Upper lobe of right lung (tissue), 1 donor: ENCODE measurements at places on chromosomes 16 and 17. TPM values are rescaled to one million over a fixed set of nuclear protein-coding genes. Genes with fewer than 3 reads are reported as not detected.

DNA sequence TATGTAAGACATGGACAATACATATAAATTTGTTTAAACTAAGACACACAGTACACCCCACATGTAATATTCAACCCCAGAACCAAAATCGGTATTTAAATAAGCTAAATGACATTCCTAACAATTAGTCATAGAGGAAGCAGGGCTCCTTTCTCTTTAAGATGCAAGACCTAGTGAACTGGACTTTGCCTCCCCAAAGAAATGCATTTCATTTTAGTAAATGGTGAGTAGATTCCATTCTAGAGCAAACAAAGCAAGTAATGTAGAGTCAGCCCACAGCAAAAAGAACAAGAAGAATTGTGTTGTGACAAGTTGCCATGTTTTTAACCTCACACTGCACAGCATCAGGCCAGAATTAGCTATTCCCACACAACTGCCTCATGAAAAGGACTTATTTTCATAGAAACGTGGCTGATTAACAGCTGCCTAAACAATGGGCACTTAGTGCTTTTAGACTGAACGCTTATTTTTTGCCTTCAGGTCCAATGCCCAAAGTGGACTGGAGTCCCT is 14.4 kb downstream of the DNAJC7 start:
- H3K36me3 ChIP-seq = peaks cover 57% of the 10 kb centered on the region
- no peaks in the 10 kb centered on the region for H3K27me3 ChIP-seq
- H3K27ac ChIP-seq = no peak overlapping the region
- H3K4me1 ChIP-seq = peaks cover 18% of the 10 kb centered on the region
- no peak overlapping the region for H3K4me3 ChIP-seq

GRCh38 chr17:81456091-81456490 is 56.5 kb downstream of the ACTG1 start:
- no peaks in the 10 kb centered on the region for H3K4me1 ChIP-seq
- H3K27me3 ChIP-seq = no peaks in the 10 kb centered on the region
- H3K27ac ChIP-seq = no peak overlapping the region
- H3K36me3 ChIP-seq = no peaks in the 10 kb centered on the region

- H3K27ac ChIP-seq = no peak overlapping the region
- no peak overlapping the region for H3K4me3 ChIP-seq
- no peak for DNase-seq
These were observed 391.6 kb upstream of the ASIC2 start for GRCh38 chr17:33684735-33685134.

DNA sequence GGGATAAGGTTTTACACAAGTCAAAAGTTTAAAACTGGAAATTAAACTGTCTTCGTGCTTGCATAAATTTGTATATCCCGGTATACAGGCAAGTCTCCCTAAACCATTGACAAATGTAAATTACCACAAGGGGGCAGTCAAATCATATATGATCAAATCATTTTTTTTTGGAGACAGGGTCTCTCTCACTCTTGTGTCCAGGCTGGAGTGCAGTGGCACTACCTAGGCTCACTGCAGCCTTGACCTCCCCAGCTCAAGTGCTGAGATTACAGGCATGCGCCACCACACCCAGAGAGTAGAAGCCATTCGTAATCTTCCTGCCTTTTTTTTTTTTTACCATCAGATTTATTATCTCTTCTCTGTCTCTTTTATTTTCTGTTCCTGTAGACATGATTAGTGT is 18.5 kb downstream of the TOP2A start:
- no peak overlapping the region for H3K27ac ChIP-seq
- no peaks in the 10 kb centered on the region for H3K36me3 ChIP-seq
- H3K27me3 ChIP-seq = no peaks in the 10 kb centered on the region
- no peaks in the 10 kb centered on the region for H3K4me1 ChIP-seq

DNA sequence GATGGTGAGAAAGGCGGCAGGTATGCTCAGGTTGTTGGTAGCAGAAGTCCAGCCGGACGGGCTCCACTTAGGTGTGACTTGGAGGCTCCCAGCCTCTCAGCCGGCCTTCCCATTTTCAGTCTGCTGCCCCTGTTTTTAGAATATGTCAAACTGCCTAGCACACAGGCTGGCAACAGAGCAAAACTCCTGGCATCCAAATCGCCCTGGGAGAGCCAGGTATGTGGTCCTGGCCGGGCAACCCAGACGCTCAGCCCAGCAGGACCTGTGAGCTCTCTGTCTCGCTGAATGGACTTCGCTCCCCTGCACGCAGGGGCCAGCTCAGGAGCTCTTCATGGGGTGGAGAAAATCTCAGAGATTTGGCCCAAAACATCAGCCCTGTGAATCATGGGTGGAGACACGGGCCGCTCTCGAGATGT is 147.9 kb upstream of the CHMP6 start:
- no peaks in the 10 kb centered on the region for H3K4me1 ChIP-seq
- no peak overlapping the region for H3K27ac ChIP-seq
- H3K4me3 ChIP-seq = no peak overlapping the region

The CDH3 gene
- 9.6 TPM for total RNA-seq

The KRTAP2-2 gene
- total RNA-seq = not detected

The SLC52A1 gene
- 0.26 TPM for total RNA-seq

The IGF2BP1 gene
- total RNA-seq = not detected

The CCL13 gene
- total RNA-seq = 10.2 TPM
